Liver (tissue), 10 donors: ENCODE measurements at places on chromosomes 3 and 15.

GRCh38 chr3:19734453-19734852 lies 199.6 kb downstream of the EFHB start:
- H3K27me3 ChIP-seq = no peaks in the 10 kb centered on the region
- DNase-seq = no peak
- H3K27ac ChIP-seq = no peak overlapping the region
- H3K4me1 ChIP-seq = no peaks in the 10 kb centered on the region
- H3K36me3 ChIP-seq = no peaks in the 10 kb centered on the region

DNA sequence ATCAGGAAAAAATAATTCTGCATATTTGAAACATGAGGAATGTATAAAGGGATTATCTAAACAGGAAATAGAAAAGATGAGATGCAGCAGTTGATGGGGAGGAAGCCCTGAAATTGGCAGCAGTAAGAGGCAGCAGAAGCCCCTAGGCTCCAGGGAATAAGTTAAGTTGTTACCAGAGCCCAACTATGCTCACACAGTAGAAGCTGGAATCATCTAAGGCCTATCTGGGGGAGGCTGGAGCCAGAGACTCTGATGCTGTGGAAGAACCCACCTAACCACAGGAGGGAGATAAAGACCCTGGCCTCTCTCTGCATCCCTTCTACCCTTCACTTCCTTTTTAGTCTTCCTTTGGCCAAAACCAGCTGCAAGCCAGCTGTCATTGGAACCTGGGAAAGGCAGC lies 519.7 kb downstream of the DIPK2A start:
- no peaks in the 10 kb centered on the region for H3K36me3 ChIP-seq
- DNase-seq = no peak
- H3K4me1 ChIP-seq = no peaks in the 10 kb centered on the region
- H3K27ac ChIP-seq = no peak overlapping the region
- H3K27me3 ChIP-seq = no peaks in the 10 kb centered on the region

GRCh38 chr3:70000028-70000410 lies 486 bp downstream of the SAMMSON start:
- no peaks in the 10 kb centered on the region for H3K4me1 ChIP-seq
- no peak for DNase-seq
- no peaks in the 10 kb centered on the region for H3K27me3 ChIP-seq
- H3K27ac ChIP-seq = no peak overlapping the region
- no peaks in the 10 kb centered on the region for H3K36me3 ChIP-seq

GRCh38 chr3:128014548-128014947 lies 37.7 kb upstream of the SEC61A1 start:
- H3K36me3 ChIP-seq = no peaks in the 10 kb centered on the region
- H3K4me1 ChIP-seq = peaks cover 29% of the 10 kb centered on the region
- no peak overlapping the region for H3K4me3 ChIP-seq
- DNase-seq = no peak
- no peak overlapping the region for H3K27ac ChIP-seq

DNA sequence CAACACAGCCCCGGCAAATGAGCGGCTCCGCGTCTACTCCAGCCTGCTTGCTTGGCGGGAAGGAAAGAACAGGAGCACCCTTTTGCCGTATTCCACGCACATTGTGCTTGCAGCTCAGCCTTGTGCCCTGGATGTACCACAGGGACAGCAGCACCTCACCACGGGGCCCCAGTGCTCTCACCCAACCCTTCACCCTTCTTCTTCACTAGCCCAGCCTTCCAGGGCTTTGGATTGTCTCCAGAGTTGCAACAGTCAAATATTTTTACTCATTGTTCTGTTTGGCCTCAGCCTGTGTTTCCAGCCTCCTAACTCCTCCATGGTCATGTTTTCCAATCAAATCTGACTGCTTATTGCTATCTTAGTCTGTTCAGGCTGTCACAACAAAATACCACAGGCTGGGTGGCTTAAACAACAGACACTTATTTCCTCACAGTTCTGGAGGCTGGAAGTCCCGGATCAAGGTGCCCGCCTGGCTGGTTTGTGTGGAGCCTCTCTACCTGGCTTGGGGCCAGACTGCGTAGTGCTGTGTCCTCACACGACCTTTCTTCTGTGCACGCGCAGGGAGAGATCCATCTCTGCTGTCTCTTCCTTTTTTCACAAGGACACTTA lies 79.2 kb upstream of the ABHD17C start:
- no peaks in the 10 kb centered on the region for H3K36me3 ChIP-seq
- H3K27me3 ChIP-seq = no peaks in the 10 kb centered on the region
- H3K27ac ChIP-seq = no peak overlapping the region
- no peak for DNase-seq
- H3K4me3 ChIP-seq = no peak overlapping the region
- peaks cover 9% of the 10 kb centered on the region for H3K4me1 ChIP-seq

GRCh38 chr3:179186426-179186825 lies 38.3 kb downstream of the PIK3CA start:
- H3K27ac ChIP-seq = no peak overlapping the region
- H3K4me3 ChIP-seq = no peak overlapping the region
- peaks cover 9% of the 10 kb centered on the region for H3K4me1 ChIP-seq
- H3K27me3 ChIP-seq = no peaks in the 10 kb centered on the region

DNA sequence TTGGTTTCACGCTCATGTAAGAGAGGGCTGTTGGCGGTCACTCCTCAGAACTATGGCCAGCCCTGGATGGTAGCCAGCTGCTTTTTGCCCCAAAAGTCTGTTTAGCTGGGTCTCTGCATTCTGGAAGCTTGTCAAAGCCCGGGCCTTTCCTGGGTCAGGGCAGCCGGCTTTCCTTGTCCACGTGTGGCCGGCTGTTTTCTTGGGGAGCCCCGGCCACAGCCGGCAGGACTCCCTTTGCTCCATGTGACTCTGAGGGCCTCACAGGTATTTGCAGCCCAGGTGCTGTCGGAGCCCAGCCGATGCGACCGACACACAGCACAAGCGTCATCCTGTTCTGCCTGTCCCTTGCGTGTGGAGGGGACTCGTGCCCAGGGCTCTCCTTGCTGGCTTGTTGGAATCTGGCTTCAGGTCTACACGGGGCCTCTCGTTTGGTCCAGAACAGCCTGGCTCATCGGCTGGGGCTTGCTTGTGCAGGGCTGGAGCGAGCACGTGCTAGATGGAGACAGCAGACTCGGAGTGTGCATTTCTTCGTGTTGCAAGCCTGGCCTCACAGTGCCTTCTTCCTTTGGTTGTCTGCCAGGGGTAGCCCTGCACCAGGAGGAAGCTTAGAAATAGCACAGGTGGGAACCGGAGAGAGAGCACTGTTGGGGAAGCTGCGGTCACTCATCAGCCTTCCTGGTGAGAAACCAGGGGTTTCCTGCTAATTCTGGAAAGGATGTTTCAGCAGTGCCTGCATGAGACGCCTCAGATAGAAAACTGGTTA lies 51.5 kb downstream of the PGPEP1L start:
- peak overlapping the region; percentile 13 for H3K27ac ChIP-seq
- no peaks in the 10 kb centered on the region for H3K27me3 ChIP-seq
- DNase-seq = no peak
- no peaks in the 10 kb centered on the region for H3K36me3 ChIP-seq
- H3K4me1 ChIP-seq = peaks cover 30% of the 10 kb centered on the region
- H3K4me3 ChIP-seq = no peak overlapping the region

DNA sequence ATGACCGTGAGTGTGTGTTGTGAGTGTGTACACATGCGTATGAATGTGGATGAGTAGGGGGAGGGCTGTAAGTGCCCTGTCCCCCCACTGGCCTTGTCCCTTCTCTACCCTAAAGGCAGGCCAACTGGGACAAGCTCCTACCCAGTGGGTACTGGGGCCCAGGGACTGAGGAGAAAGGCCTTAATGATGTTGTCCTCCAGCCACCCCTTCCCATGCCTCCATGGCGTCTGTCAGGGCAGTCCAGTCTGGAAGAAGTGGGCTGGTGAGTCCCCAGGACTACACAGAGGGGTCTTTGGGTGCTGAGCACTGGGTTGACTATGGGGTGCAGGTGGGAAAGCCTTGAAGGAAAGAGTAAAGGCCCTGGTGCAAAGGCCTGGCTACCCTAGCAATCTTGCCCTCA lies 16.9 kb upstream of the CORO2B start:
- H3K4me1 ChIP-seq = peaks cover 9% of the 10 kb centered on the region
- H3K27ac ChIP-seq = no peak overlapping the region
- no peaks in the 10 kb centered on the region for H3K27me3 ChIP-seq

GRCh38 chr15:28129231-28129848 lies 30.2 kb upstream of the OCA2 start:
- DNase-seq = no peak
- H3K4me3 ChIP-seq = no peak overlapping the region
- H3K27ac ChIP-seq = no peak overlapping the region

GRCh38 chr3:7489417-7489816 lies 628.5 kb downstream of the GRM7 start:
- H3K36me3 ChIP-seq = no peaks in the 10 kb centered on the region
- H3K27ac ChIP-seq = no peak overlapping the region
- H3K4me1 ChIP-seq = no peaks in the 10 kb centered on the region
- no peak for DNase-seq
- no peak overlapping the region for H3K4me3 ChIP-seq

- DNase-seq = no peak
- H3K4me1 ChIP-seq = no peaks in the 10 kb centered on the region
- no peak overlapping the region for H3K4me3 ChIP-seq
- H3K36me3 ChIP-seq = peaks cover 21% of the 10 kb centered on the region
- no peak overlapping the region for H3K27ac ChIP-seq
Observed at GRCh38 chr3:50649451-50649931, 25.2 kb upstream of the DOCK3 start.
